ENCODE measurements at places on chromosomes 2 and 18. TPM values are rescaled to one million over a fixed set of nuclear protein-coding genes. Genes with fewer than 3 reads are reported as not detected.

MAB21L4 gene
- total RNA-seq, result not detected

CPO gene
- total RNA-seq, result not detected

PRKAG3 gene
- total RNA-seq, result not detected

ALPI gene
- not detected for total RNA-seq

LCT gene
- 0.53 TPM for total RNA-seq

B3GNT7 gene
- total RNA-seq, result 0.05 TPM

PSMA8 gene
- total RNA-seq, result 1.2 TPM

CCDC178 gene
- not detected for total RNA-seq

PKP4 gene
- 27.0 TPM for total RNA-seq

Data from activated T-helper 2 cell treated with anti-CD3 and anti-CD28 coated beads, Interferon-gamma antibody, Interleukin-2, Interleukin-4, amounts not matched to agents 10 μg/mL and 5 μg/mL and 100 μg/mL, durations not matched to agents 14 hours and 24 hours and 36 hours (primary cell).